ENCODE measurements at places on chromosomes 6 and 20. TPM values are rescaled to one million over a fixed set of nuclear protein-coding genes. Genes with fewer than 3 reads are reported as not detected.

DNA sequence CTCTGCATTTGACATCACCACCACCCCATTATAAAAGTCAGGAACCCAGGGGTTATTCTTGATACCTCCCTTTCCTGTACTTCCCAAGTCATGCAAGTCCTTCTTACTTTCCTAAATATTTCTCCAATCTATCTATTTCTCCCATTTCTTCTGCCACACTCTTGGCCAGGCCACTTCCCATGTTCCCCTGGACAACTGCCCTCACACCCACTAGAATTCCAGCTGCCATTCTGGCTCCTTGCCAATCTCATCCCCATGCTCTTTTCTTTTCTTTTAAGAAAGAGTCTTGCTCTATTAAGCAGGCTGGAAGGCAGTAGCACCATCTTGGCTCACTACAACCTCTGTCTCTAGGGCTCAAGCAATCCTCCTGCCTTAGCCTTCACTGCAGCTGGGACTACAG, 15.2 kb downstream of the DEFB132 start:
- no peak overlapping the region for H3K4me3 ChIP-seq
- no peaks in the 10 kb centered on the region for H3K4me1 ChIP-seq
- peak; percentile 37 for DNase-seq
- no peaks in the 10 kb centered on the region for H3K27me3 ChIP-seq
- H3K36me3 ChIP-seq, result peaks cover 18% of the 10 kb centered on the region
- H3K27ac ChIP-seq, result no peak overlapping the region

The ZSCAN31 gene
- 7.4 TPM for polyA plus RNA-seq

- DNase-seq, result peak; percentile 39
- no peaks in the 10 kb centered on the region for H3K27me3 ChIP-seq
- H3K4me1 ChIP-seq, result no peaks in the 10 kb centered on the region
- peaks cover 8% of the 10 kb centered on the region for H3K36me3 ChIP-seq
These were observed 69.0 kb downstream of the MOCS1 start for GRCh38 chr6:39865011-39865888.

- H3K4me1 ChIP-seq, result no peaks in the 10 kb centered on the region
- H3K27me3 ChIP-seq, result no peaks in the 10 kb centered on the region
- DNase-seq, result no peak
- H3K4me3 ChIP-seq, result no peak overlapping the region
These were observed 261.9 kb upstream of the ECI2 start for GRCh38 chr6:4397307-4397706.

GRCh38 chr6:137661601-137662000, 167.4 kb upstream of the OLIG3 start:
- no peak overlapping the region for H3K27ac ChIP-seq
- no peaks in the 10 kb centered on the region for H3K27me3 ChIP-seq
- no peaks in the 10 kb centered on the region for H3K36me3 ChIP-seq
- H3K4me1 ChIP-seq, result no peaks in the 10 kb centered on the region
- peak; percentile 25 for DNase-seq
- no peak overlapping the region for H3K4me3 ChIP-seq

The SLC44A4 gene
- 33.0 TPM for polyA plus RNA-seq

DNA sequence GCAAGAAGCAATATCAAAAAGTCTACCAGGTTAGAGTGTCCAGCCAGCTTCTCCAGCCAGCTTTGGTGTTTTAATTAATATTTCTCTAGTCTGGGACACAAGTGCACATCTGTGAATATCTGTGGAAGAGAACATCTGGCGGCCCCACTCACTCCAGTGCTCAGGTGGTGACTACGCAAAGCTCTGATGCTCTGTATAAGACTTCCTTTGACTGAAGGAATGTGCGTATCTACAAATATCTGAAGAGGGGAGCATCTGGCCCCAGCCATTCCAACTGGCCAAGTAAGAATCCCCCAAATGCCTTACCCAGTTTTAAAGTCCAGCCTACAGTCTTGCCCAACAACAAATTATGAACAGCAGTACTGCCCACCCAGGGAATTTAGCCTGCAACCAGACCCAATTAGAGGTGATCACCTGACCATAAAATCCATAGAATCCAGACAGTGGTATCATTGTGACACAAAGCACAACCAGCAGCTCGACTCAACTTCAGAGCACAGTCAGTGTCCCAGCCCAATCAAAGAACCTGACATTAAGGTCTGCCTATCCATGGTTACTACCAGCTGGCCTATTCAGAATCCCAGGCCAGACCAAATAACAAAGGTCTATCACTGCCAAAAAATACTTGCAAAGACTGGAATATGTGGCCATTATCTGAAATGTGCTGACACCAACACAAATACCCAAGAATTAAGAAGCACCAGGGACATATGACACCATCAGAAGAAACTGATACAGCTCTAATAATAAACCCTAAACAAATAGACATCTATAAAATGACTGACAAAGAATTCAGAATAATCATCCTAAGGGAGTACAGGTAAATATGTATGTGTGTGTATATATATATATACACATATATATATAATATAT, 76.1 kb upstream of the MANEA start:
- no peaks in the 10 kb centered on the region for H3K4me1 ChIP-seq
- H3K27me3 ChIP-seq, result no peaks in the 10 kb centered on the region
- H3K4me3 ChIP-seq, result no peak overlapping the region
- H3K36me3 ChIP-seq, result no peaks in the 10 kb centered on the region
- no peak for DNase-seq

The BACH2 gene
- 0.79 TPM for polyA plus RNA-seq

DNA sequence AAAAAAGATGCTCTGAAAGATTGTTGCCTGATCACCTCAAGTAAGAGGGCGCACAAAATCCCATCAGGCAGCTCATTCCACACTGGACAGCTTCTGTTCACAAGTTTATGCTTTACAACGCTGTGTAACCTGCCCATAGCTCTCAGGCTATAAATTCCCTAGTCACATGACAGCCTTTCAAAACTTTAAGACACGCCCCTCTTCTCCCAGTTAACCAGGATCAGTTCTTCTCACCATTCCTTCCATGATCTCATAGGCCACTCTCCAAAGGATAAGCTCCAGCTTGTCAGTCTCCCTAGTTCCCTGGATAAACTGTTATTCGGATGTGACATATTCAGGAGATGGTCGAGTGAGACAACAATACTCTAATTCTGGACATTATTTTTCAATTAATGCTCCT, 15.0 kb downstream of the ADNP start:
- no peaks in the 10 kb centered on the region for H3K27me3 ChIP-seq
- peak overlapping the region; percentile 40 for H3K27ac ChIP-seq
- no peaks in the 10 kb centered on the region for H3K36me3 ChIP-seq
- DNase-seq, result no peak
- peaks cover 36% of the 10 kb centered on the region for H3K4me1 ChIP-seq

DNA sequence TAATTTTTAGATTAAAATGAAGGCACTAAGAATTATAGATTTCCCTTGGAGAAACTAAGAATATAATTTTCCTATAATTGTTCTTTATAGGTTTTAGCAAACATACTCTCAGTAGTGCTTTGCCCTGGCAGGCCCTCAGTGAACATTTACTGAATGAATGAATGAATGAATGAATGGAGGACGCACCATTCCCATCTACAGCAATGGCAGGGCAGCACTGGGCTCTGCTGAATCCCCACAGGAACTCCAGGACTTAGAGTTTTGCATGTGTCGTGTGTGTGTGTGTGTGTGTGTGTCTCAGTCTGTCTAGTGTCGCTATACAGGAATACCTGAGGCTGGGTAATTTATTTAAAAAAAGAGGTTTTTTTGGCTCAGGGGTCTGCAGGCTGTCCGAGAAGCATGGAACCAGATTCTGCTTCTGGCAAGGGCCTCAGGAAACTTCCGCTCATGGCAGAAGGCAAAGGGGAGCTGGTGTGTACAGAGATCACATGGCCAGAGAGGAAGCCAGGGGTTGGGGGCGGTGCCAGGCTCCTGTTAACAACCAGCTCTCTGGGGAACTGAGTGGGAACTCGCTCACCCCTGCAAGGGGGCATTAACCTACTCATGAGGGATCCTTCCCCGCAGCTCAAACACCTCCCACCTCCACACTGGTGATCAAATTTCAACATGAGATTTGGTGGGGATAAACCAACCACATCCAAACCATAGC, 20.1 kb downstream of the RNASET2 start:
- no peak for DNase-seq
- no peak overlapping the region for H3K27ac ChIP-seq
- no peak overlapping the region for H3K4me3 ChIP-seq

DNA sequence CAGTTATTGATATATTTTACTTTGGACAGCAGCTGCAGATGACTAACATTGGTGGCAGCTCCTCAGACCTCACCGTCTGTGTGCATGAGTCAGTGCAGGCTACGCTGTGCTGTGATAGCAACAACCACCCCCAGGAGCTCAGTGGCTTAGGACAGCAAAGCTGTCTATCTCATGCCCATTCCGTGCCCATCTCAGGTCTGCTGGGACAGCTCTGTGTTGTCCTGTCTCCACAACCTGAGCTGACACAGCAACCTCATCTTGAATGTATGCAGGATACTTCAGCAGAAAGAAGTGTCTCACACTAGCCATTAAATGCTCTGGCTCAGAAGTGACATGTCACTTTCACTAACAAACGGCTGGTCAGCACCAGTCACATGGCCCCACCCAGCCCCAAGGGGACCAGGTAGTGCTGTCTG, 47.7 kb downstream of the BANF2 start:
- no peak for DNase-seq
- H3K4me3 ChIP-seq, result no peak overlapping the region
- H3K27ac ChIP-seq, result no peak overlapping the region
- H3K36me3 ChIP-seq, result no peaks in the 10 kb centered on the region

GRCh38 chr6:29005183-29005885, at the start of gene ZNF311:
ZNF311 (minus strand) TSS chr6:29005315; CDS start chr6:29003954, 1,361 bp downstream.
- H3K27ac ChIP-seq, result peak within 1 kb of the TSS; percentile 84
- H3K36me3 ChIP-seq, result no peaks in the 10 kb centered on the region
- peak within 1 kb of the TSS; percentile 72 for H3K4me3 ChIP-seq
- H3K4me1 ChIP-seq, result no peaks in the 10 kb centered on the region
- peak; percentile 71 for DNase-seq

The ZBTB9 gene
- polyA plus RNA-seq, result 4.1 TPM

DNA sequence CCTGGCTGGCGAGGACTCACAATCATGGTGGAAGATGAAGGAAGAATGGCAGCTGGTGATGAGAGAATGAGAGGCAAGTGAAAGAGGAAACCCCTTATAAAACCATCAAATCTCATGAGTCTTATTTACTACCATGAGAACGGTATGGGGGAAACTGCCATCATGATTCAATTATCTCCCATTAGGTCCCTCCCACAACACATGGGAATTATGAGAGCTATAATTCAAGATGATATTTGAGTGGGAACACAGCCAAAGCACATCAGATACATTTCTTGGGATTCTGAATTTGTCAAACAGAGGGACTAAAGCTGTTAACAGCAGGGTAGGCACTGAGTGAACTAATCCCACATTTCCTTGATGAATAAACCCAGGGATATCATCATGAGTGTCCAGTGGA, 116.2 kb upstream of the PLCB4 start:
- H3K27ac ChIP-seq, result no peak overlapping the region
- H3K27me3 ChIP-seq, result no peaks in the 10 kb centered on the region
- DNase-seq, result no peak
- H3K4me3 ChIP-seq, result no peak overlapping the region

GRCh38 chr20:24684956-24685691, 215.7 kb downstream of the SYNDIG1 start:
- no peaks in the 10 kb centered on the region for H3K36me3 ChIP-seq
- no peaks in the 10 kb centered on the region for H3K27me3 ChIP-seq
- no peak overlapping the region for H3K4me3 ChIP-seq
- H3K4me1 ChIP-seq, result no peaks in the 10 kb centered on the region
- DNase-seq, result no peak
- H3K27ac ChIP-seq, result no peak overlapping the region

DNA sequence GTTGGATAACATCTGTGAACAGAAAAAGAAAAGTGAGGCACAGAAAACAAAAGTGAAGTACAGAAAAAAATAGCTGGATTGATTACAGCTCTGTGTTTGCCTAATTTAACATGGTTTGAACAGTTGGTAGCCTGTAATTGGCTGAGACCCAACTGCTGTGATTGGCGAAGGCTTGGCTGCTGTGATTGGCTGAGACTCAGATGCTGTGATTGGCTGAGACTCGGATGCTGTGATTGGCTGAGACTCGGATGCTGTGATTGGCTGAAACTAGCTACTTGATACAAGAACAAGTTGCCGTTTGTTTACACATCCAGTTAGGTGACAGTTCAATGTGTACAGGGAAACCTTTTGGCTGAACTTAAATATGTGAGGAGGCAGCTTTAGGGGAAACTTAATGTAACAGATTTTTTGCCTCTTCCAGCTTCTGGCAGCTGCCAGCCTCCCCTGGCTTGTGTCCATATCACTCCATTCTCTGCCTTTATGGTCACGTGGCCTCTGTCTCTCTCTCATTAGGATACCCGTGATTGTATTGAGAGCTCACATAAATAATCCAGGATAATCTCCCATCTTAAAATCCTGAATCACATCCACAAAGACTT, 223.4 kb upstream of the FOXA2 start:
- H3K36me3 ChIP-seq, result no peaks in the 10 kb centered on the region
- H3K27me3 ChIP-seq, result no peaks in the 10 kb centered on the region
- no peaks in the 10 kb centered on the region for H3K4me1 ChIP-seq
- no peak overlapping the region for H3K27ac ChIP-seq
- peak; percentile 45 for DNase-seq
- no peak overlapping the region for H3K4me3 ChIP-seq

GRCh38 chr20:39800548-39800947, 838.4 kb downstream of the DHX35 start:
- H3K27ac ChIP-seq, result no peak overlapping the region
- H3K36me3 ChIP-seq, result no peaks in the 10 kb centered on the region
- no peaks in the 10 kb centered on the region for H3K4me1 ChIP-seq
- H3K27me3 ChIP-seq, result no peaks in the 10 kb centered on the region
- DNase-seq, result peak; percentile 41

The ENPP5 gene
- polyA plus RNA-seq, result 5.0 TPM

- H3K4me3 ChIP-seq, result no peak overlapping the region
- no peaks in the 10 kb centered on the region for H3K36me3 ChIP-seq
- H3K27ac ChIP-seq, result no peak overlapping the region
- H3K27me3 ChIP-seq, result no peaks in the 10 kb centered on the region
These were observed 287.1 kb upstream of the PRDM1 start for GRCh38 chr6:105799056-105799455.

- H3K4me3 ChIP-seq, result peak overlapping the region; percentile 66
- no peaks in the 10 kb centered on the region for H3K27me3 ChIP-seq
- DNase-seq, result no peak
- no peaks in the 10 kb centered on the region for H3K36me3 ChIP-seq
- H3K27ac ChIP-seq, result no peak overlapping the region
- H3K4me1 ChIP-seq, result peaks cover 3% of the 10 kb centered on the region
These were observed 1.6 kb downstream of the LRRC1 start for GRCh38 chr6:53796451-53796780.

All from lung (tissue), 17 donors.